ENCODE measurements at places on chromosomes 11 and 22.
A peak's percentile ranks its signal among the peaks of the same experiment; 100 is the strongest.

DNA sequence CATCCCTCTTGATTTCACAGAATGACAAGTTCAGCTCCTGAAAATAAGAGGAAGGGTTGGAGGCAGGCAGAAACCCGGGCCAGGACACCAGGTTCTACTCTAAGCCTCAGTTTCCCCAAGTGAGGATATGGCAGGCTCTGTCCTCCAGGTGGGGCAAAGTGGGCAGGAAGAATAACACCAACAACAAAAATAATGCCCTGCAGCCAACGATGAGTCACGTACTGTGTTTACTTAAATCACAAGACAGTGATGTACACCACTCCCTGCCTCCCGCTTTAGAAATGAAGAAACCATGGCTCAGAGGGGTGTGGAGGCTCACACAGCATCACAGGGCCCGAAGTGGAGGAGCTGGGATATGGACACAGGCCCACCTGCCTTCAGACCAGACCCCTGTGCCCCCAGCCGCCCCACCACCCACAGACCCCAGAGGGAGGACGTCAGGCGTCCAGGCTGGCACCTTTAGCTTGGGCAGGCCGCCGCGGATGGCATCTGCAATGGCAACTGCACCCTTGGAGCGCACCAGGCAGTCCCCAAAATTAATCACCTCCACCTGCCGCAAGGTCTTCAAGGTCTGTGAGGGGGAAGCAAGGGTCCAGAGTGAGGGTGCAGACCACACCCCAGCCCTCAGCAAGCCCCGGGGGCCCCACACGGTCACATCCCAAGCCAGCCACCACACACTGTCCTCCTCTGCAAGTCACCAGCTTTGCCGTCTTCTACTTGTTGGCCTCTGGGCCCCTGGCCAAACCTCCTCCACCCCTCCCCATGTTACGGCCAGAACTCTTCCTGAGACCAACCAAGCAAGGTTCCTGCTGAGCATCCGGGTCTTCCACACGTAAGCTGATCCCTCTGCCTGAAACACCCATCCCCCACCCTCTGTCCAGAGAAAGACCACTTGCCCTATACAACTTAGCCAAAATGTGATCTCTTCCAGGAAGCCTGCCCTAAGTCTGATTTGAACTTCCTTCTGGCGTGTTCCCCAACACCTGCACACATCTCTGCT, 15.8 kb upstream of the CHADL start:
- no peak for DNase-seq

DNA sequence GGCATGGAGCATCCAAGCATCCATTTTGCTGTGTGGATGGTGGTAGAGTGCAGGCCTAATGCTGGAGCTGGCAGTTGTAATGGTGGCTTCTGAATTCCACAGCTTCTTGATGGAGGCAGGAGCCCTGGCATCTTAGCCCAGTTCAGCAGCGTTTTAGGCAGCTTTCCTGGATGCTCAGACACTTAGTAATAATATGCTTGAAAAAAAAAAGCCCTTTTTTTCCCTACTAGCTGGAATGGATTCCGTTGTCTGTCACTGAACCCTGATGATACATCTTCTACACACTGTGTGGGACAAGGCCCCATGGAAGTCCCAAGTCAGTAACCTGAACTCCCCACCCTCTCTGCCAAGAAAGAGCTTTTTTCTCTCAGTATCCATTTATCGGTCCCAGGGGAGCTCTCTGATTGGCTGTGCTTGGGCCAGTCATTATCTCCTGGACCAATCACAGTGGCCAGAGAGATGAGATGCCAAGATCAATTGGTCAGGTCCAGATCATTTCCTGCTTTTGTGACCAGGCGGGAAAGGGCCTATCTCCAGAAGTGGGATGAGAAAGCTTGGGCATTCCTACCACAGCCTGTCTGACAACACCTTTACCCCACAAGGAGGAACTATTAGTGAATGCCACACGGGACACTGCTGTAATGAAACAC, 34.2 kb downstream of the MCM5 start:
- DNase-seq = no peak

GRCh38 chr22:47071078-47071806, 308.8 kb downstream of the TBC1D22A start:
- DNase-seq = no peak

DNA sequence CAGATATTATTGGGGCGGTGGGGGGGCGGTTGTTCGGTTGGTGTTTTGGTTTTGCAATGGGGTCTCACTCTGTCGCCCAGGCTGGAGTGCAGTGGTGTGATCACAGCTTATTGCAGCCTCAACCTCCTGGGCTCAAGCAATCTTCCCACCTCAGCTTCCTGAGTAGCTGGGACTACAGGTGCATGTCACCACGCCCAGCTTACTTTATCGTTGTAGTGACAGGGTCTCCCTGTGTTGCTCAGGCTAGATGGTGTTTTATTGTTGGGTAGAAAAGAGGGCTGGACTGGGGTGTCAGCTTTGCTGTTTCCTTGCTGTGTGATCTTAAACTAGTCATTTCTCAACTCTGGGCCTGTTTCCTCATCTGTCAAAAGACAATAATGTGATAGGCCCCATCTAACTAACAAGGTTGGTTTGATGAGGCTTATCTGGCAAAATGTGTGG, 17.5 kb upstream of the MYH9 start:
- peak; percentile 32 for DNase-seq

- DNase-seq = peak; percentile 19
These were observed 18.8 kb downstream of the CSNK1E start for GRCh38 chr22:38298312-38299005.

DNA sequence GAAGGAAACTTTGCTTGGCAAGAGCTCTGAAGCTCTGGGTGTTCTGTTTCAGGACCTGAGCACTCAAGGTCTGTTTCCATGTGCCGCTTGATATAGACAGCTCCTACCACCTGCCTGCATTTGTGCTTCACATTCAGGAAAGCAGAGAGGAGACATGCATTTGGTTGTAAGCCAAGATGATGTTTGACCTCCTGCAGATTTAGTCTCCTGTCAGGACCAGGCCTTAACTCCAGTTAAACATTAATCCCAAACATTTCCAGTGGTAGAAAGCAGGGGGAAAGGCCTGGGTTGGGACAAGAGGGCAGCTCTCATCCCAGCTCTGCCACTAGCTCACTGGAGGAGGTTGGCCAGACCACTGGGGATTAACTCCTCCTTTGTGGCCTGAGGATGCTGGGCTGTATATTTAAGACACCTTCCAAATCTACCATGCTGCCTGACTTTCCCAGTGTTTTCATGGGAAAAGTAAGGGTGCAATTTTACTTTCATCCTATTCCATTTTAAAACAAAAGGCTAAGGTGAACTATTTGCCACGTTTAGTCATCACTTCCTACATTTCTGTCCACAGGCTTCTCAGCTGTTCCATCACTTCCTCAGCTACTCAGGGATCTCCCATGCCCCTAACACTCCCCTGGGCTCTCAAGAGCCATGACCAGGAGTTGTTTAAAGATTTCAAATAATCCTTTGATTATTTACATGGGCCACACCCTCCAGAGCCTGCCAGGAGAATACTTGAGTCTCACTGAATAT, 80.9 kb downstream of the INSC start:
- DNase-seq = no peak

DNA sequence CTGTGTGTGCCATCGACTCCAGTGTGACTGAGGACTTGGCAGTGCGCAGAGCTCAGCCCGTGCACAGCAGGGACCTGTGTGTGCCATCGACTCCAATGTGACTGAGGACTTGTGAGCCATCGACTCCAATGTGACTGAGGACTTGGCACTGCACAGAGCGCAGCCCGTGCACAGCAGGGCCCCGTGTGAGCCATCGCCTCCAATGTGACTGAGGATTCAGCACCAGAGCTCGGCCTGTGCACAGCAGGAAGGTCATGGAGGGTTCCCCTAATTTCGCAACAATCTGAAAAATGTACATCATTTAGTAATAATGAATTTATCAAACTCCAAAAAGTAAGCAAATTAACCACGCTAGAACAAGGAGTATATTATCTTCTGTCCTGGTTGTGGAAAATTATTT, 348.3 kb upstream of the B3GAT1 start:
- DNase-seq = no peak

GRCh38 chr22:20039683-20040325, 18.9 kb downstream of the TANGO2 start:
- no peak for DNase-seq

- no peak for DNase-seq
These were observed 13.3 kb downstream of the MYRF start for GRCh38 chr11:61765550-61766253.

GRCh38 chr11:17389957-17390649, 1.6 kb upstream of the KCNJ11 start:
- no peak for DNase-seq

- no peak for DNase-seq
These were observed 16.5 kb downstream of the CCND1 start for GRCh38 chr11:69657456-69657910.

DNA sequence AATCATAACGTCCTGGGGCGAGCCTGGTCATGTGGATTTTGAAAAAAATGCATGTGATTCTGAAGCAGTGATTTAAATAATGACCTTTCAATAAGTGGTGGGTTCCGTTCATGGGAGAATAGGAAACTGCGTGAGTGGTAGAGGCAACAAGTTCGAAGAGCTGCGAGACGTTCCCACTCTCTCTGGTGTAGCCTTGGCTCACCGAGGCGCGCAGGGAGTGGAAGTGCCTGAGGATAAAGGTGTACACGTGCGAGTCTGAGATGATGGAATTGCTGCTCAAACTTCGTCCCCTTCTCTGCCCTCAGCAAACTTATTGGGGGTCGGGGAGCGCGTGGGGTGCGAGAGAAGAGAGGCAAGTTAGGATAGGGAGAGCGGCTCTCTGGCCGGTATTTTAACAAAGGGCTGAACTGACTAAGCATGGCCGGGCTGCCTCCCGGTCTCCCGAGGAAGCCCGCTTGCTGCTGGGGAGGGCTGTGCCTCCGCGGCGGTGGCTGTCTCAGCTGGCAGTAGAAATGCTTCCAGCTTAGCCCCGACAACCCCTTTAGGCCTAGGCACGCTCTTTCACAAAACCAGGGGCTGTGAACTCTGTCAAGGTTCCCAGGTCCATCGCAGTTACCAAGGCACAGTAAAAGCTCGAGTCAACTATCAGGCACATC, 875 bp upstream of the STT3A start:
- DNase-seq = peak; percentile 15

GRCh38 chr11:63551889-63552266, 11.3 kb downstream of the PLAAT2 start:
- DNase-seq = no peak

DNA sequence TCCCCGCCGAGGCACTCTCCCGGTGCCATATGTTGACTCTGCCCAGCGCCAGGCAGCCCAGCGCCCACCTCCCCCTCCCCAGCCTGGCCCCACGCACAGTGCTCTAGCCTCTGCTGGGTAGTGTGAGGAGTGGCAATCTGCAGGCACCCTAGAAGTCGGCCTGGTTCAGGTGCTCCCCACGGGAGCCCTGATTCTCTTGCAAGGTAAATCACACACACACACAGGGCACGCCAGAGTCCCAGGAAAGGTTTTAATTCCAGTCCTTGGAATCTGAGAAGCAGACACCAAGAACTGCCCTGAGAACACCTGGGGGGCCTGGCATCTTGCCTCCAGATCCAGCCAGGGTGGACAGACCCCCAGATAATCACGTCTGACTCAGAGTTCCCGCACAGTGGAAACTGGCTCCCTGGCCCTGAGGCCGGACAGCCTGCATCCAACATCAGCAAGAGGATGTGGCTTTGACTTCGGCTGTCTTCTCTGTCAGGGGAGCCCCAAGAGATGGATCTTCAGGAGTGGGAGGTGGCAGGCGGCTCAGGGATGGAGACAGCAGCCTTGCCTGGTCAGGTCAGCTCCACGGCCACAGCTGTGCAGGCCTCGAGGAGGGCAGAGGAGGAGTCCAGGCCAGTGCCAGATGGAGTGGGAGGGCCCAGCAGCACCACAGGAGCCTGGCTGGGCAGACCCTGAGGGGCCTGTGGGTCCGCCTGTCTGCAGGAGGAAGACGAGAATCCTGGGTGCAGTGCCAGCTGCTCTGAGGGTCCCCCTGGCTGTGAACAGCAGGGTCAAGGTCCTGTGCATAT, 1.1 kb upstream of the RIN1 start:
- no peak for DNase-seq

- DNase-seq = no peak
These were observed 390.0 kb downstream of the AASDHPPT start for GRCh38 chr11:106467501-106467900.

DNA sequence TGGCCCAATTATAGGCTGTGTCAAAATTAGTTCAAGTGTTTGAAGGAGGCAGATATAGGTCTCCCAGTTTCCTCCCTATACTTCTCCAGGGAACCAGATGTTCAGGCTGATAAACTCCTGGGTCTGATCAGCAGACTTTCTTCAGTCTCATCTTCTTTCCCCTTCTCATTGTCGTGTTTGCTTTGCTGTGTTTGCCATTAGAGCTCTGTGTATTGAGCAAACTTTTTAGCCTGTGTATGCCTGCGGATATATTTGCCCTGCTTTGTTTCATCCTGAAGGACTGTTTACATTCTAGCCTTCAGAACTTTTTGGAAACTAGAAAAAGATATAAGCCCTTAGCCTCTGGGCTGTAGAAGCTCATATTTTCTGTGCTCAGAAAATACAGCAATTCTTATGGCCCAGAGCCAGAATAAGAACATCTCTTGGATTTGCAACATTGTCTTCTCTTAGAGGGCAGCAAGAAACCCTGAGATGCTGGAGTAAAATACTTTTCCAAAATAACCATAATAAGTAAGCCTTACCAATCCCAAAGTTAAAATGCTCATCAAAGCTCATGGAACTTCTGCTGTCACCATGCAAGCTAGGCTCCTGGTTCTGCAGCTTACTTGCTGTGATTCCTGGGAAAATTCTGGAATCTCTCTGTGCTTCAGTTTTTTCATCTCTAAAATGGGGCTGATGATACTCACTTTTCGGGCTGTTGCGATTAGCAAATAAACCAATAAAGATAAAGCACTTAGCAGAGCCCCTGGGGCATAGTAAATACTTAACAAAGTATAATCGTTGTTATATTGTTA, 34.1 kb upstream of the ME3 start:
- DNase-seq = no peak

- DNase-seq = no peak
These were observed at the start of gene MMP7 for GRCh38 chr11:102530558-102530957. MMP7 (minus strand) TSS chr11:102530747; CDS start chr11:102530700, 47 bp downstream.

- DNase-seq = no peak
These were observed 816.8 kb downstream of the BRD1 start for GRCh38 chr22:49010901-49011300.

DNA sequence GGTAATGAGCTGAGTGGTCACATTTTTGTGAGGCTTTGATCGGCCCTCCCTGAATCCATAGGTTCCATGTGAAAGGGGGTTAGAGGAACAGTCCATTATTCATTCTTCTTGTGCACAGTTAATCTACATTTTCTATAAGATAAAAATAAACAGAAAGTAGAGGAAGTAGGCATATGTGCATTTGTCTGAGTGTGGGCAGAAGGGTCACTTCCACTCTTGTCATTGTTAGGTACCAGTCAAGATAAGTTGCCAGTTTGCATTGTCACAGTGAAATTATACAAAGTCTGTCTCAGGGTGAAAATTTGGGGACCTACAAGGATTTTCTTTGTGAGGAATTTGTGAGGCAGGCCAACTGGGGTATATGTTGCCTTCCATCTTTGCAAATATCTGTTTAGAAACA, 4.6 kb upstream of the APOL4 start:
- DNase-seq = no peak
